ENCODE measurements at places on chromosomes 5 and 9.

DNA sequence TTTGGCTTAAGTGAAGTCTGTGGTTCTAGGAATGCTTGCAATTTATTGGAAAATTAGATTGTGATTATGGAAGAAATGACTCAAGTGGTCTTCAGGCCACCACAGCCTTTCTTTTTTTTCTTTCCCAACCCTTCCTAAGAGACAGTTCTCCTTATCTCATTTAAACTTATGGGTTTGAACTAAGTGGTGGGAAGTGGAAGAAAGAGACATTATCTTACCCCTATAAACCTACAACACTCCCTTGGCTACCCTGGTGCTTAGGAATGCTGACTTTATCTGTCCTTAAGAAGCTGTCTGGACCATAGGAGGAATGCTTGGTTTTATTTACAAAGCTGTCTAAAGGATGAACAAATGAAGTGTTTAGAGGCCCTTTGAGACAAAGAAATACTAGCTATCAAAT, 5.1 kb upstream of the ERAP1 start:
- DNase-seq = no peak

GRCh38 chr9:134210511-134210907, 46.1 kb upstream of the RNU6ATAC start:
- no peak for DNase-seq

GRCh38 chr9:122389799-122390481, 19.1 kb downstream of the PTGS1 start:
- no peak for DNase-seq

DNA sequence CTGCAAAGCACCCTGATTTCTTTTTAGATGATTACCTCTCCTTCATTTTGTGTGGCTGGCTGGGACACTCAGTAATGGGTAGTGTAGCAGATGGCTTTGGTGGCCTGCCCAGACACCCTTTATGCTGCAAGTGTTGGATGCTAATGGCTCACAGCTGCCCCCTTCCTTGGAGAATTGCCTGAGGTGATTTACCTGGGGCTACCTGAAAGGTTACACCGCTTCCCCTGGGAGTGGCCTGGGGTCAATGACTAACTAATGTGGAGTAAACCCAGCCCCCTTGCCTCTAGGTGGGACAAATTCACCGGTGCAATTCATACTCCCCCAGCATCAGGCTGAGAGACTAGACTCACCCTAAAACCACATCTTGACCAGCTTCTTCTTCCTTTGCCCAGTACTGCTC, 23.5 kb upstream of the HAND1 start:
- DNase-seq = no peak

DNA sequence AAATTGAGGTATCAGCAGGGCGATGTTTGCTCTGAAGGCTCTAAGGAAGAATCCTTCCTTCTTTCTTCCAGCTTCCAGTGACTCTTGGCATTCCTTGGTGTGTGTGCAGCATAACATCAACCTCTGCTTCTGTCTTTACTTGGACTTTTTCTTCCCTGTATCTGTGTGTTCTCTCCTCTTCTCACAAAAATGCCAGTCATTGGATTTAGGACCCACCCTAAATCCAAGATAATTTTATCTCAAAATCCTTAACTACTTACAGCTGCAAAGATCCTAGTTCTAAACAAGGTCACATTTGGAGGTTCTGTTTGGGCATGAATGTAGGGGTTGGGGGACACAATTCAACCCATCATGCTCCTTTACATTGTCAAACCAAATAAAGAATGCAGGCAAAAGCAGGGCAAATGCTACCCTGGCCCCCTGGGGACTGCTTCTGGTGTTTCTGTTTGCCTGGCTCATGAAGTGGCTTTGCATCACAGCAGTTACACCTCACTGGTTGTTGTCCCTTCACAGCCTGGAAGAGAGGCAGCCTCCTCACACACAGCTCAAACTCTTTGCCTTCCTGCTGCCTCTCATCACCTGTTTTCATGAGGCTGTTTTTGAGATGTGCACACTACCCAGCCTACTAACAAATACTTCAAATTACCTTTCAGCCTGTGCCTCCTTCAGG, 64.8 kb upstream of the PLCXD3 start:
- DNase-seq = no peak

GRCh38 chr9:110808599-110808980, 140.0 kb downstream of the MUSK start:
- no peak for DNase-seq

DNA sequence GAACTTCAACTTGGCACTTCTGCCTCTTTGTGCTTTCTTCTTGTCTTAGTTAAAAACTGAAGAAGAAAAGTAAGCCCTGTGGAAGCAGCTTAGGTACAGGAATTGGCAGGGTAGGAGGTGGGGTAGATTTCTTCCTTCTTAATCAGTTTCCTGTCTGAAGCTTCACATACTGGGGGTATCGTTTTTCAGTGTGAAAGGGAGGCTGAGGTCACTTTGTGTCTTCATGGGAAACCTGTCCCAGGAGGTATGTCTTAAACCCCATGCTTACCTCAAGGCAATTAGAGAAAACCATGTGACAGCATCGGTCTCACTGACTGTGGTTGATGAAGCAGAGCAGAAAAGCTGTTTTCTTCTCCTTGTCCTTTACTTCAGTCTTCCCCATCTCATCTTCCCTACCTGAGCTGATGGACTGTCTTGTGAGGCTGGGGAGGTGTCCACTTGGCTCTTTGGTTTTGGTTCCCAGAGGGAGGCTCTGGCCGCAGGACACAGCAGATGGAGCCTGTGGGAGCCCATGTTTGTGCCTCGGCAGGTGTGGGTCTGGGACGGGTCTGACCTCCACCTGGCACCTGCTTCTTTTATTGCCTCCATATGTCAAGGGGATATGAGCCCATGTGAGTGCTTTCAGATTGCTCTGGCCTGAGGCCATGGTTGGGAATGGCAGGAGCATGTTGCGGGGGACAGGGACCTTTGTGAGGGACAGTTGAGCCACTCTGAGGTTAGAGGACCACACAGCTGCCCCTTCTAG, 47.0 kb downstream of the SH3GL2 start:
- DNase-seq = no peak

- no peak for DNase-seq
Observed at GRCh38 chr9:129497005-129497812, 123.7 kb downstream of the C9orf50 start.

Data from stimulated activated CD4-positive, alpha-beta T cell treated with anti-CD3 and anti-CD28 coated beads, Interleukin-12 subunit alpha, Interleukin-12 subunit beta, amount 100 ng/mL, for 48 hours (primary cell).